ENCODE measurements at places on chromosomes 13 and 19.

DNA sequence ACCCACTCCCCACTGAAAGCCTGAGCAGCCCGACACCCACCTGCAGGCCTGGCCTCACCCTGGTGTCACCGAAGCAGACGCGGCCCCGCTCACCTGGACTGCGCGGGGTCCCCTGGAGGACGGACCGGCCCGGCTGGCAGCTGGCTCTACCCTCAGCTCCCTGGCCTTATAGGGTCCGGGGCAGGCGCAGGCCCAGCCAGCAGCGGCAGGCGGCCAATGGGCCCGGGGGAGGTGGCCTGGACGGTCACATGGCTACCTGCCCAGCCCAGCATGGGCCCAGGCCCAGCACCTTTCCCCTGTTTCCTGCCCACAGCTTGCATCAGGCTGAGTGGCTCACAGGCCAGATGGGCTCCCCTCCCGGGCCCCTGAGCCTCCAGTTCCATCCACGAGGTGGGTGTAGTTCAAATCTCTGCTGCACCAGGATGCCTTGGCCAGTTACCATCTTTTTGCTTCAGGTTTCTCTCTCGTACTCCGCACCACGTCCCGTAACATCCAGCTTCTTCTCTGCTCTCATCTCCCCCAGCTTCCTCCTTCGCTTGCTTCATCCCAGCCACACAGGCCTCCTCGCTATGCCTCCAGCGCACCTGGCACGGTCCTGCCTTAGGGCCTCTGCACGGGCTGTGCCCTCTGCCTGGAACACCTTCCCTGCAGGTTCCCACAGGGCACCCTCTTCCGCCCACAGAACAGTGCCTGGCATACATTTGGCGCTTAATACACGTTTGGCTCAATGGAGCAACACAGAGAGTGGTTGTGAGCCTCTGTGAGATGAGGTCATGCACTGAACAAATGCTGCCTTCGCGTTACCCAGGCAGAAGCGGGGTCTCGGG, at the start of gene PLIN4:
PLIN4 (minus strand) TSS at position 142 of the 827 bp plus-strand sequence. CDS start 214 bp downstream, outside the sequence.
- peak; percentile 48 for DNase-seq

- no peak for DNase-seq
Observed at GRCh38 chr13:46864941-46865340, 31.9 kb downstream of the HTR2A start.

GRCh38 chr13:26716984-26717383, 43.6 kb downstream of the GPR12 start:
- no peak for DNase-seq

DNA sequence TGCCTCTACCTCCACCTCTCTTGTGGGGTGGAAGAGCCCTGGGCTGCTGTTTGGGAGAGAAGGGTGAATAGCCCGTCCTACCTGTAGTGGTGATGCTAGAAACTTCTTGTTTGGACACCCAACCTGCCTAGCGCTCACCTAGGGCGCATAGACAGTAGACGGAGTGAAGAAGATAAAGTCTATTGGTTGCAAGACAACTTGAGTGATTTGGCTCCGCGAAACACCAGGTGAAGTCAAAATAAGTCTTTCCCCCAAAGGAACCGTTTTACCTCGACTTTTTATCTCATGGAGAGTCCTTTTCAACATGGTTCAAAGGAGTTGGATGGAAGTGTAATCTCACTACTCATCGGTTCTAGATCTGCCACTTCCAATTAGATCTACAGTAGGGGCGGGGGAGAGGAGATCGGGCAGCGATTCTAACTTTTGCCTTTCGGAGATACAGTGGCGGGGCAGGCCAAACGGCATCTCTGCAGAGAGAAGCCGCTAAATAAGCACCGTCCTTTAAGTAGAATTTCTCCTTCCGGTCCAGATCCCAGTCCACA, 694 bp upstream of the ZIC5 start:
- no peak for DNase-seq

DNA sequence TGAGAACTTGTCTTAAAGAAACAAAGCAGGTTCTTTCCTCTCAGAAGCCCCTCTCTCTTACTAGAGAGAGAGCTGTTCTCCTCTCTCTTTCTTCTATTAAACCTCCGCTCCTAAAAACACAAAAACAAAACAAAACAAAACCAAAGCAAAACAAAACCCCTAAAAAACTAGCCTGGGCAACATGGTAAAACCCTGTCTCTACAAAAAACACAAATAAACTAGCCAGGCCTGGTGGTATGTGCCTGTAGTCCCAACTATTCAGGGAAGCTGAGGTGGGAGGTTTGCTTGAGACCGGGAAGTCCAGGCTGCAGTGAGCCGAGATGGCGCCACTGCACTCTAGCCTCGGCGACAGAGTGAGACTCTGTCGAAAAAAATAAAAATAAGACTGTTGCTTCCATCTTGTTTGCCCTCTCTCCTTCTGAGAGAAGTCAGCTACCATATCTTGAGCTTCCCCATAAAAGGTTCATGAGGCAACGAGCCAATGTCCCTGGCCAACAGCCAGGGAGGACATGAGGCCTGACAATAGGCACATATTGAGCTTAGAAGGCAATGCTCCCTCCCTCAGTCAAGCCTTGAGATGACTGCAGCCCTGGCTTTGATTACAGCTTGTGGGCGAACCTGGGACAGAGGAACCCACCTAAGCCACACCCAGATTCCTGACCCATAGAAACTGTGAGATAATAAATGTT, 17.5 kb upstream of the FLT3 start:
- DNase-seq = peak; percentile 5

Data from NCI-H2171 treated with DMSO at 0.1 percent for 48 hours (cell line).